ENCODE measurements at places on chromosomes 5 and 9.

DNA sequence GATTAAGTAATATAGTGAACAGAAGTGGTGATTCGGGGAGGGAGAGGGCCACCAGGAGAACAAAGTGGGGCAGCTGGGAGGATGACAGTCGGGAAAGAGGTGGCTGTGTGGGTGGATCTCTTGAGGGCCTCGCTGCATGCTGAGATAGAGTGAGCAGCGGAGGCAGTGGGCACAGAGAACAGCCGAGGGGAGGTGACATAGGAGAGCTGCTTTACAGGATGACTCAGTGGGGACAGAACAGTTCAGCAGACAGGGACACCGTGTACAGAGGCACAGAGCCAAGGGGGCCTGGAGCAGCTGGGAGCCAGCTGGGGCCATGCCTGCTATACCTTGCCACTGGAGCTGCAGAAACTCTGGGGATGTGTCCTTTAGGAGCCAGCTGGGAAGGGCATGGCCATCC, 273.9 kb downstream of the GADD45G start:
- DNase-seq: no peak

DNA sequence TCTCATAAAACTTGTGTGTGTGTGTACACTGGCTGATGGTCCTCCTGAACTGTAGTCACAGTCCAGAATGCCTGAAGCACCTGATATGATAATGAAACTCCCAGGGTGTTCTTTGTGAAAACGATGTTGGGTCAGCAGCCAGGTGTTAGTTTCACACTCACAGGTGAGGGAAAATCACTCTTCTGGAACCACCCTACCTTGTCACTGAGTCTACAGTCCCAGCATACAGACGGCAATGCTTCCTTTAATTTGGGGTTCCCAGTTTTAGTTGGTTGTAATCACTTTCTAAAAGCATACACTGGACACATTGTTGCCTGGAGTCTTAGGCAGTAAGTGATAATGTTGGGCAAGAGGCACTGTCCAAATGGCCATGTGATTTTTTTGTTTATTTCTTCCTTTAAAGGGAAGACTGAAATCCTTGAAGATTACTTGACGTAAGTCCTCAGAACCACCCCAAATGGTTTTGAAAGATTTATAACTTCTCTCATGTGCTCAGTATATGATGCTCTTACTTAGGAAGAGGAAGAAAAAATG, 18.2 kb upstream of the MGAT1 start:
- no peak for DNase-seq

GRCh38 chr9:27626244-27627187, 53.2 kb upstream of the C9orf72 start:
- no peak for DNase-seq

- DNase-seq: no peak
Measured at GRCh38 chr9:37198039-37198729, 77.8 kb downstream of the ZCCHC7 start.

DNA sequence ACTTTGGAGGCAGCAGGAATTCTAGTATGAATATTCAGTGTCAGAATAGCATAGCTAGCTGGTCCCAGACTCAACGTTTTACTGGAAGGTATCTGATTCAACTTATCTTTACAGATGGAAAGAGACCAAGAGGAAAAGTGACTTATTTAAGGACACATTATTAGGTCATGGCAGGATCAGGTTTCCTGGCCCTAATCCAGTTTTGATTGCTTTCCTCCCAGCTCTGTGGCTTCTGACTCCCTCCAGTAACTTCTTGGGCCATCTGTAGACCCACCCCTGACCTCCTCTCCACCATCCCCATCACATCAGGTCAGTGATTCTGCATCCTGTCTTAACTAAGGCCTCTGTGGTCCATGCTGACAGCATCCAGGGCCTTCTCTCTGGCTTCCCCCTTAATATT, 38.4 kb downstream of the SH3TC2 start:
- no peak for DNase-seq

- peak; percentile 73 for DNase-seq
Measured at GRCh38 chr9:100602342-100602801, 24.5 kb downstream of the CAVIN4 start.

- no peak for DNase-seq
Measured at GRCh38 chr9:134069480-134070399, 1.9 kb upstream of the BRD3 start.

DNA sequence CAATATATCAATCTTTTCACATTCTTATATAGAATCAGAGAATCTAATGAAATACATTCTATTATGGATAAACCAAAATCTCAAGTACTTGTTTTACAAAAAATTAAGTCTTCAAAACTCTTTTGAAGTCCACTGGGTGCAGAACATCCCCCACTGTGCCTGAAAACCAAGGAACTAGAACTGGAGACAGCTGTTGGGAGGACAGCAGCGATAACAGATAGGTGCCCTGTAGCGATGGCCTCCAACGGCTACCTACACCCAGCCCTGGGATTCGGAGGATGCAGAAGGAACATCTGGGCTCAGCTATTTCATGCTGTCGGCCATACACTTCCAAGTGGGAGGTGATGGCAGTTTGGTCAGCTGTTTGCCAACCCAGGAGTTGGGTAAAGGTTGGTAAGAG, 129.3 kb upstream of the LHFPL2 start:
- DNase-seq: no peak

- DNase-seq: no peak
Measured at GRCh38 chr5:139459451-139459934, 3.0 kb downstream of the ECSCR start.

GRCh38 chr5:51394609-51395008, 11.4 kb downstream of the ISL1 start:
- no peak for DNase-seq

DNA sequence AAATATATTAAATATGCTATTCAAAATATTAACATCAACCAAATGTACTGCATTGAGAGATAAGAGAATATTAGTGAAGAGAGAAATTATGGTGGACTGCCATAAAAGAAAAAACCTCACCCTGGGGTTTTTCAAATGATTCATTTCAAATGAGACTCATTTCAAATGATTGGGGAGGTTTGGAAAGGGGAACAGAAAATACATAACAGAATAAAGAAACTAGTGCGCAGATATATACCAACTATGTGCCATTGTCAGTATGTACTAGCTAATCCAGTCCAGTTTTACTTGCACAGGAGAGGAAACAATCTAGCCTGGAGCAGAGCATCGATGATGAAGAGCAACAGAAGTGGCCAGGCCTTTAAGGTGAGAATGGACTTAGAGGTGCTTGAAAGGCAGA, 651.6 kb upstream of the RORB start:
- DNase-seq: no peak

- no peak for DNase-seq
Measured at GRCh38 chr9:80197661-80198060, 625.9 kb downstream of the TLE4 start.

DNA sequence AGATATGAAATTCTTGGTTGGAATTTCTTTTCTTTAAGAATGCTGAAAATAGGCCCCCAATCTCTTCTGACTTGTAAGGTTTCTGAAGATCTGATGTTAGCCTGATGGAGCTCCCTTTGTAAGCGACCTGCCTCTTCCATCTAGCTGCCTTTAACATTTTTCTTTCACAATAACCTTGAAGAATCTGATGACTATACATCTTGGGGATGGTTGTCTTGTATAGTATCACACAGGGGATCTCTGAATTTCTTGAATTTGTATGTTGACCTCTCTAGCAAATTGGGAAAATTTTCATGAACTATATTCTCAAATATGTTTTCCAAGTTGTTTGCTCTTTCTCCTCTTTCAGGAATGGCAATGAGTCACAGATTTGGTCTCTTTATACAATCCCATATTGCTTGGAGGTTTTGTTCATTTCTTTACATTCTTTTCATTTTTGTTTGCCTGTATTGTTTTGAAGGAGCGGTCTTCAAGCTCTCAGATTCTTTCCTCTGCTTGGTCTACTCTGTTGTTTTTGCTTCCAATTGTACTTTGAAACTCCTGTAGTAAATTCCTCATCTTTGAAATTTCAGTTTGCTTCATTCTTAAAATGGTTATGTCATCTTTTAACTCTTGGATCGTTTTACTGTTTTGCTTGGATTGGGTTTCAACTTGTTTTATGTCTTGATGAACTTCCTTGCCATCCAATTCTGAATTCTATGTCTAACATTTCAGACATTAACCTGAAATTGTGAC, 245.2 kb upstream of the TARS1 start:
- no peak for DNase-seq

- DNase-seq: no peak
Measured at GRCh38 chr9:131732636-131733289, 7.1 kb downstream of the RAPGEF1 start.

DNA sequence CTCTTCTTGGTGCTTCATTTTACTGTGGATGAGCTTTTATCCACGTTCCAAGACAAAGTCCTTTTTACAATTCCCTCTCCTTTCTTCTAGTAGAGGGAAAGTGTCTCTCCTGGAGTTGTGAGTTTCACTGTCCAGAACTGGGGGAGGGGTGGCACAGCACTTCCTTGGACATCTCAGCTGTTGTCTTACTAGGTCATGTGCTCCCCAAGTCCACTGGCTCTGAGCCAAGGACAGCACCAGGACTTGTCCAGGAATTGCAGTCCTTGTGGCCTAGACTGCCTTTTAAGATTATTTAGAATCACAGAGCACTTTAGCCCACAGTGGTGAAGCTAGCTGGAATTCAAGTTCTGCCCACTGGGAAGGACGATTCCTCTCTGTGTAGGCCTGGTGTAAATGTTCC, 700.2 kb upstream of the PTPRD start:
- DNase-seq: no peak

- no peak for DNase-seq
Measured at GRCh38 chr5:20609126-20609525, 621.1 kb upstream of the CDH18 start.

GRCh38 chr5:173099461-173099860, 43.3 kb downstream of the CREBRF start:
- no peak for DNase-seq

DNA sequence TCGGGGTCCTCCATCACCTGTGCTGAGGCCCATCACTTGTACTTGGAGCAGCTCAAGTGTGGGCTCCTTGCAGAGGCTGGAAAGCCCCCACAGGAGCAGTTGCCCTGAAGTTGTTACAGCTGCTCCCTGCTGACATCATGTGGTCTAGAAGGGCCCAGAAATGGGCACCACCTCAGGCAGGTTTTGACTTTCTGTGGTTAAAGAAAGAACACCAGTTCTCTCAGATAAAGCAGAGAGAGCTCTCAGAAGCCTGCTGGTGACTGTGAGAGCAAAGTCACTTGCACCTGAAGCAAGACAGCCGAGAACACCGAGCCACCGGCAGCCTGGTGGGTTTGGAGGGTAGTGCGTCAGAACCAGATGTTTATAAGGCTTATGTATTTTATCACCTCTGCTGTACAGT, 70.4 kb downstream of the MVB12B start:
- DNase-seq: no peak

DNA sequence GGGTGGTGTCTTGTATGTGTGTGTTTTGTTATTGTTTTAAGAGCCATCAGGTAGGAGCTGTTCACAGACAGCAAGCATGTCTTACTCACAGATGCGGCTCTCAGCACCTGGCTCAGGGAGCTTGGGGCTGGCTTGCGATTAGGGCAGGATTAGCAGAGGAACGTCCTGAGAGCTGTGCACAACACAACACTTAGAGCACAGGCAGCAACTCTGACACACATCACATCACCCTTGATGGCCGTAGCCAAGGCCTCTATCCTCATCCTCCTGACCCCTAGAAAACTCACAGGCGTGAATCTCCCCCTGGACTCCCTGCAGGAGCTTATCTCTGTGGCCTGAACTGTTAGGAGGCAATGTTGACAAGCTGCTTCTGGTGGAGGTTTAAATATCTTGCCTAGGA, 7.1 kb upstream of the IL17B start:
- no peak for DNase-seq

GRCh38 chr5:91011029-91011428, 372.1 kb downstream of the ARRDC3 start:
- no peak for DNase-seq

DNA sequence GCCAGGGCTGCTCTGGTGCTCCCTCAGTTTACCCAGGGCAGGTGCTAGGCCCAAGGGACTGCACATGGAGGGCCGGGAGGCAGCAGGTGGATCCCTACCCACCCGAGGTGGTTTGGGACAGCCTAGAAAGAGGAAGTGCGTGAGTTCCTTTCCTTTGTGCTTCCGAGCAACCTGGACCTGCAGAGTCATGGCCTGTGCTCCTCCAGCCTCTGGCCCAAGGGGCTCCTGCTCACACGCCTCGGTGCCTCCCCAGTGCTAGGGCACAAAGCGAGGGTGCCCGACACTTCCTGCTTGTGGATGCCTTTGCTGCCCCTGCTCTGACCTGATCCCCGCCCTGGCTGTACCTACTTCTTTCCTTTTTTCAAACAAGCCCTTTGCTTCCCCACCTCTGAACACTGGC, 79.3 kb downstream of the RXRA start:
- DNase-seq: no peak

- no peak for DNase-seq
Measured at GRCh38 chr5:8192840-8193239, 323.9 kb downstream of the MTRR start.

DNA sequence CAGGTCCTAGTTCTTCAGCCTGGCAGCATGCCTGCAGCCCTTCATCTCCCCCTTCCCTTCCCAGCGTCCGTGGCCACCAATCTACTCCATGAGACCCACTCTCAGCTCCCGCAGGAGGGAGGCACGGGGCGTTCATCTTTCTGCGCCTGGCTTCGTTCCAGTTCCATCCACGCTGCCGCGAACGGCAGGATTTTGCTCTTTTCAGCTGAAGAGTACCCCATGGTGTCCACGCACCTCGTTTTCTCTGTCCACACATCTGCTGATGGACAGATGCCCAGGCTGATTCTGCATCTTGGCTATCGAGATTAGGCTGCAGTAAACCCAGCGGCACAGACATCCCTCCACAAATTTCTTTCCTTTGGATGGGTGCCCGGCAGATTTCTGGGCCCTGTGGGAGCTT, 30.5 kb upstream of the NKD2 start:
- DNase-seq: no peak

GRCh38 chr9:91412941-91413340, 10.7 kb downstream of the NFIL3 start:
- no peak for DNase-seq

GRCh38 chr9:96553070-96553469, 66.6 kb downstream of the CDC14B start:
- no peak for DNase-seq

DNA sequence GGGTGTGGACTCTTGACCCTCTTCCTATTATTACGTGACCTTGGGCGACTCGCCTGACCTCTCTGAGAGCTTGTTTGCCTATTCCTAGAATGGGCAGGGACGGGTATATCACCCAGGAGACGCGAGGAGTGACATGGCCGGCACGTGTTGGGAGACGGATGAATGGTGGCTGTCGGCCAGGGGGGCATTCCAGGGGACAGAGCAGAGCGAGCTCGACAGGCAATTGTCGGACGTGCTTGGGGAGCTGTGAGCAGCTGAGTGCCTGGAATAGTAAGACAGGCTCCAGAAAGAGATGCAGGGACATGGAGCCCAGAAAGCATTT, 29.3 kb upstream of the UNC5A start:
- peak; percentile 53 for DNase-seq

GRCh38 chr9:2984491-2984890, 140.6 kb upstream of the PUM3 start:
- no peak for DNase-seq
